ENCODE measurements at places on chromosomes 3 and 15.
A peak's percentile ranks its signal among the peaks of the same experiment; 100 is the strongest.

DNA sequence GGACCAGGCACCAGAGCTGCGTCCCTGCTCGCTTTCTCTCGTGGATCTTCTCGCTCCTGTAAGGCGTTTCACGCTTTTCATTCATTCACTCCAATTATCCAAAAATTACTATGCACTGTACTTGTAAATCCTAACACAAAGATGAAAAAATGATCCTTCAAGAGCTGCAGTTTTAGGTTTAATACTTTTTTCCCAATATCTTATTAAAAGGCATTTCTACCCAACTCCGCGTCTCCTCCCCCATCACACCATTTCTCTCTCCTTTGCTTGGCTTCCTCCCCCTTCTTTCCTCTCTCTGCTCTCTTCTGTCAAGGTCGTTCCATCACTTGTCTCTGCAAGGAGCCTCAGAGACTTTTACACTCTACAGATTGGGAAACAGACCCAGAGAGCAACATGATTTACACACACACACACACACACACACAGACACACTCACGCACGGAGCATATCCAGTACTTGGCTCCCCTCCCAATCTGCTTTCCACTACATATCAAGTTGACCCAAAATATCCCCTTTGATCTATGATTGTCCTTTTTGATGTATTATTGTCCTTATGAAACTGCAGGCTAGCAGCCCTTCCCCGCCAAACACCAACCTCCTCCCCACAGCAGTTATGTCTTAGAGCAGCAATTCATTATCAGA, 479 bp upstream of the CLDN1 start:
- no peak for DNase-seq

- no peak for DNase-seq
These were observed 713.1 kb upstream of the NAALADL2 start for GRCh38 chr3:174146008-174146407.

DNA sequence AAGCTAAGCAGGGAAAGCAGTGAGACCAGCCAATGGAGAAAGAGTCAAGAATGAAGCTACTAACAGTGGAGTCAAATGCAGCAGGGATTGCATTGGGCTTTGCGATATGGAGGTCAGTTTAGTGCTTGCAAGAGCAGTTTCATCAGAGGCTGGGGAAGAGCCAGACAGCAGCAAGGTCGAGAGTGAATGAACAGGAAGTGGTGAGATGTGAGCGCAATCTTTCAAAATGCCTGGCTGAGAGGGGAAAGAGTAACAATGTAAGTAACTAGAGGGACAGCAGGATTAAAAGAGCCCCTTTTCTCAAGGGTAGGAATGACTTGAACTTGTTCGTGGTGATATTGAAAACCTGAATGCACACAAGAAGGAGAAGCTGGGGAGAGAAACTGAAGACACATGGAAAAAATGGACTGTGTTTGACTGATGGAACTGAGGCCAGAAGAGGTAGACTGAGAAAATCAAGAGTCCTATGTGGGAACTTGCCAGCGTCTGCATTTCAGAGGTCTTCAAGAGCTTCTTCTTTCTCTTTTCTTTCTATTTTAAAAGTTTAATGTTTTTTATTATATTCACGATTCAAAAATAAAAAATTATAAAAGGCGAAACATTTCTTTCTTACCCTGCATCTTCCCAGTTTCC, 30.6 kb upstream of the GPR160 start:
- DNase-seq, result peak; percentile 64

DNA sequence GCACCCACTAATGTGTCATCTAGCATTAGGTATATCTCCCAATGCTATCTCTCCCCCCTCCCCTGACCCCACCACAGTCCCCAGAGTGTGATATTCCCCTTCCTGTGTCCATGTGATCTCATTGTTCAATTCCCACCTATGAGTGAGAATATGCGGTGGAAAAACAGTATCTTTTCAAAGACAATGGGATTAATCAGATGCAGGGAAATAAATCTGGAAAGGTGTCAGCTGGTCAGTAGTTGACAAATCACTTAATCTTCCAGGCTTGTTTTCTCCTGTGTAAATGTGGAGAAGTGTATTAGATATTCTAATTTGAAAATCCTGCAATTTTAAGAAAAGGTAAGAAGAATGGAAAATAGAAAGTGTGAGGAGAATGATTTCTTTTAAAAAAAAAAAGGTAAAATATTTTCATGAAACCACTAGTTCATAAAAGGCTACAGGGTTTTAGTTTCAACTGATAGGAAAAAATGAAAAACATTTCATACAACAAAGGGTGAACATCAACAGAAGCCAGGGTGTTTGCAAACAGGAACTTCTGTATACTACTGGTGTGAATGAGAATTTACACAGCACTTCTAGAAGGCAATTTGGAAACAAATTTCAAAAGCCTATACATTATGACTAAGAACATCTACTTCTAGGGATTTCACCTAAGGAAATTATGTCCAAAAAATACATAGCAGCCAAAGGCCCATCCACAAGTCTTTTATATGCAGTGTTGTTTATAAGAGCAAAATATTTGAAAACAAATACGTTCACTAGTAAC, 113.5 kb downstream of the CBLB start:
- DNase-seq, result no peak

- DNase-seq, result peak; percentile 96
These were observed 4.6 kb upstream of the FBLN2 start for GRCh38 chr3:13544293-13544831.

DNA sequence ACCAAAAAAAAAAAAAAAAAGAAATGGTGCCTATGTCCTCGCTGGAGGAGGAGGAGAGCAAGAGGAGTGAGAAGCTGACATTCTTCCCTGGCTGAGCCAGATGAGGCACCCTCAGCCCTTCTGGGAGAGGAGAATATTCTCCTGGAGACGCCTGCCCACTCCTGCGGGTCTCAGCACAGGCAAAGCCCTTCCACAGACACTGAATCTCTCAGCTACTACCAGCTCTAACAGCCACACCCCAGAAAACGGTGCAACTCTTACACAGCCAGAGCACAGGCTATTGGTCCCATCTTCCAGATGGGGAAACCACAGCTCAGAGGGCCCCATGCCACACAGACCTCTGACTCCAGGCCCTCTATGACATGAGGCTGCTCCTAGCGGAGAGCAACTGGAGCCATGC, 5.7 kb downstream of the RASL12 start:
- DNase-seq, result no peak

DNA sequence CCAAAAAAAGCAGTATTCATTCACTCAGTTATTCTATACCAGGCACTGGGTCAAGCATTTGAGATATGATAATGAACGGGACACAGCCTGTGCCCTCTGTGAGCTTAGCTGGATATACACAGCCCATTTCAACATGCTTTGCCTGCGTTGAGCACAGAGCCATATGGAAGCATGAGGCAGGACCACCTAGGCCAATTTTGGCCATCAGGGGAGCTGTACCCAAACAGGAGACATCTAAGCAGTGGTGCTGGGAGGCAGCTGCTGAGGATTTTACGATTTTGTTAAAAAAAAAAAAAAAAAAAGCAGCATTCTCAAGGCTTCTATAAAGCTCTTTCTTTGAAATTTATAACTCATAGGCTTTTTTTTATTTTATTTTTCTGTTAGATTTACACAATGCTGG, 87.2 kb upstream of the SLC2A2 start:
- no peak for DNase-seq

- DNase-seq, result no peak
These were observed 59.6 kb downstream of the UBE2E2 start for GRCh38 chr3:23262766-23263165.

DNA sequence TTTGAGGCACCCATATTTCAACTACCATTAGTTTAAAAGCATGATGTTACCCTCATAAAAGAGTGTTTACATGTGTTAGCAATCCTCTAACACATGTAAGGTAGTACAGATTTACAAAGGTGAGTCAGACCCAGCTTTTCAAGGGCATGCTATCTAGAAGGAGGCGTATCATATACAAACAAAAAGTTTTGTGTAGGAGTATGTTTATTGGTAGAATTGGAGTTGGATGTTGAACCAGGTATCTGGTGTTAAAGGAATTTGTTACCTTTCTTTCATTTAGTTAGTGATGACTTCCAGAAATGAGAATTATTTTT, 2.4 kb downstream of the HACD3 start:
- peak; percentile 52 for DNase-seq
